ENCODE measurements at places on chromosomes 5 and 9. TPM values are rescaled to one million over a fixed set of nuclear protein-coding genes. Genes with fewer than 3 reads are reported as not detected.

GRCh38 chr5:135913713-135914626 lies 18.3 kb upstream of the IL9 start:
- no peaks in the 10 kb centered on the region for H3K4me1 ChIP-seq
- H3K4me3 ChIP-seq = no peak overlapping the region
- no peak for DNase-seq

Gene PROB1
- 0.69 TPM for total RNA-seq

DNA sequence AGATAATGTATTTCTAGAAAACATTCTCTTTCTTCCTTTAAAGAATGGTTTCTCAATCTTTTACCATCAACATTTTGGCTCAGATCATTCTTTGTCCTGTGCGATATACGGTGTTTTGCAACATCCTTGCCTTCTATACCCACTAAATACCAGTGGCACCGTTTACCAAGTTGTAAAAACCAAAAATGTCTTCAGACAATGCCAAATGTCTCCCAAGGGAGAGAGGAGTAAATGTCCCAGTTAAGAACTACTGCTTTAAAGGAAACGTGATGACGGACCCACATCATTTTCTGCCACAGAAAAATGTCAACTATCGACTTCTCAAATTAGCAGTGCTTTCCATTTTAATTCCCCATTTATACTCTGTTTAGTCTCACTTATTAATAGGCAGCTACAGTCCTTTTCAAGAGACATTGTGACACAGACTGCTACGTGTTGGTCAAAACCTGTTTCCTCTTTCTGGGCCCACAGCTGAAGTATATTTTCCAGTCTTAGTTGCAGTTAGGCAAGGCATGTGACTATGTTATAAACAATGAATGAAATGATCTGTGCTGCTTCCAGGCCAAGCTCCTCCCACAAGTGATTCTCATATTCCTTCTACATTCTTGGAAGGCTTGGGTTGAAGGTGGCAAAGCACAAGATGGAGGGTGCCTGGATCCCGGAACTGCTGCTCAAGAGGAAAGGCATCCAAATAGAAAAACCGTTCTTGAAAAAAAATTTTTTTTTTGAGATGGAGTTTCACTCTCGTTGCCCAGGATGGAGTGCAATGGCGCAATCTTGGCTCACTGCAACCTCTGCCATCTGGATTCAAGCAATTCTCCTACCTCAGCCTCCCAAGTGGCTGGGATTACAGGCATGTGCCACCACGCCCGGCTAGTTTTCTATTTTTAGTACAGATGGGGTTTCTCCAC lies 8.8 kb downstream of the PRXL2C start:
- peaks cover 3% of the 10 kb centered on the region for H3K36me3 ChIP-seq
- peaks cover 17% of the 10 kb centered on the region for H3K4me1 ChIP-seq
- no peak for DNase-seq

Gene PTGES
- not detected for total RNA-seq

Gene RNF180
- total RNA-seq = 0.11 TPM

- no peaks in the 10 kb centered on the region for H3K27me3 ChIP-seq
- peaks cover 12% of the 10 kb centered on the region for H3K4me1 ChIP-seq
- H3K27ac ChIP-seq = no peak overlapping the region
- DNase-seq = no peak
Measured at GRCh38 chr9:31908891-31909480, 475.5 kb upstream of the ACO1 start.

DNA sequence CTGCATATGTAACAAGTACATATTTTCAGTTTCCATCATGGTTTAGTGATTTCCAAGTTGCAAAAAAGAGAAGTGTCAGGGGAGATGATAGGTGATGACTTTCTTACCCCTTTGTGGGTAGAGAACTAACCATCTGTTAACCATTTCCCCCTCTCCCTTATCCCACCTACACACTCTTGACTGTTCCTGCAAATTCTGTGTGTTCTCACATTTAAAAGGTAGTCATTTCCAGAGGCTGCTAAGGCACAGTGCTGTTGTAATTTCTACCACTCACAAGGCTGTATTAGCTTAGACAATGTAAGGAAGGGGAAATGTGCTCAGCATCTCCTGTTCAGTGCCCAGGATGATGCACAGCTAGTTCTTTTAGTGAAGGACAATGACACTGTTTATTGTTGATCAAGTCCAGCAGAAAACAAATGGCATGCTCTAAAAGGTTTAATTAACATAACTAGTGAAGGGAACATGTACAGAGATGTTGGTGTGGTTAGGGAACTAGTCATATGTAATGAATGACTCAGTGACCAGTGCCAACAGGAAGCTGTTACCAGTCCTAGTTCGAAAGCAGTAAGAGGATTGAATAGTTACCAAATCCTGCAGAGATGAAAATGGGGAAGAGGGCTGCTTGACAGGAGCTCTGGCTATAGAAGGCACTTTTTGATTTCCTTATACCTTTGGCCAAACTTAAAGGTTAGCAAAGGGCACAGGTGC lies 165.1 kb downstream of the PLK2 start:
- no peaks in the 10 kb centered on the region for H3K36me3 ChIP-seq
- no peak overlapping the region for H3K27ac ChIP-seq
- H3K4me3 ChIP-seq = no peak overlapping the region
- H3K4me1 ChIP-seq = no peaks in the 10 kb centered on the region

GRCh38 chr9:1469996-1470395 lies 419.8 kb downstream of the DMRT2 start:
- H3K27ac ChIP-seq = no peak overlapping the region
- DNase-seq = no peak
- no peaks in the 10 kb centered on the region for H3K36me3 ChIP-seq
- no peak overlapping the region for H3K4me3 ChIP-seq

GRCh38 chr9:131523086-131523388 lies 8.0 kb downstream of the UCK1 start:
- DNase-seq = no peak
- H3K36me3 ChIP-seq = peaks cover 19% of the 10 kb centered on the region
- H3K4me3 ChIP-seq = no peak overlapping the region
- no peaks in the 10 kb centered on the region for H3K4me1 ChIP-seq
- no peak overlapping the region for H3K27ac ChIP-seq

GRCh38 chr9:127683723-127684122 lies 23.1 kb upstream of the CFAP157 start:
- no peak for DNase-seq
- no peaks in the 10 kb centered on the region for H3K27me3 ChIP-seq
- no peaks in the 10 kb centered on the region for H3K36me3 ChIP-seq
- no peak overlapping the region for H3K4me3 ChIP-seq

DNA sequence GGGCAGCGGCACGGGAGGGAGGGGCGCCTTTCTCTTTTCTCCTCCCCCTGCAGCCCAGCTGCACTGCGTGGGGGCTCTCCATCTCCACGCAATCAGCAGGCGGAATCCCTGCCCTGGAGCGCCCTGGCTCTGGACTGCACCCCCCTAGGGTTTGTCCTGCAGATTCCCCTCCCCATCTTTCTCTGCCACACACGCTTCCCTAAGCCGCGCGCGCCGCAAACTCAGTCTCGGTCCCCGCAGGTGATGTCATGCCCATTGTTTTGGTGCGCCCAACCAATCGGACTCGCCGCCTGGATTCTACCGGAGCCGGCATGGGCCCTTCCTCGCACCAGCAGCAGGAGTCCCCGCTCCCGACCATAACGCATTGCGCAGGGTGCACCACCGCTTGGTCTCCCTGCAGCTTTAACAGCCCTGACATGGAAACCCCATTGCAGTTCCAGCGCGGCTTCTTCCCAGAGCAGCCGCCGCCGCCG lies at the start of gene KCNN2:
Gene KCNN2, plus strand, starts transcription at position 347 of the 473 bp plus-strand sequence. Its CDS starts 70 bp downstream, at position 417.
- H3K27me3 ChIP-seq = peaks cover 2% of the 10 kb centered on the region
- no peak within 1 kb of the TSS for H3K4me3 ChIP-seq
- peak; percentile 23 for DNase-seq
- H3K27ac ChIP-seq = no peak within 1 kb of the TSS
- H3K36me3 ChIP-seq = no peaks in the 10 kb centered on the region
- H3K4me1 ChIP-seq = no peaks in the 10 kb centered on the region

DNA sequence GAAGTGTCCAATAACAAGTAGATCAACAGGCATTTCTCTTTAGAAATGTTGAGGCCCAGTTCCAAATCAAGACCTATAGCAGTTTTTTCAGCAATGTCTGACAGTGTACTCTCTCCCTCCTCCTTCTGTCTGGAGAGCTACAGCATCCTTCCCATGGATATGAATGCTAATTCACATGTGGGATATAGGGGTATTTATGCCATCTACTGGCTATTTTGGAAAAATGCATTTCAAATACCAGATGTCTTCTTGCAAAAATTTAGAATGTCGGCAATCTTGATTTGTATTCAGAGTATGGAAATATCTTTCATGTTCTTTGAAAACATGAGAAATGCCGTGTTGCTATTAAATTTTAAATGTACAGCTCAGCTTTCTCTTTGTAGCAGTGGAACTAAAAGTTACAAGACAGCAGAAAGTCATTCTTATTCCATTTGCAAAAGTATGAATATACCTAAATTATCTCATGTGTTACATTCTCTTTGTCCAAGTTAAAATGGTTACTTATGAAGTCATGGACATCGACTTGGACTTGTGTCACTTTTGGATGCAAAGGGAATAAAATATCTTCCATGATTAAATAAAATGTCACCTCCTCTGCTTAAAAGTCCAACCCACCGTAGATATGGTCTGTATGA lies 647.8 kb downstream of the TAF11L14 start:
- no peaks in the 10 kb centered on the region for H3K27me3 ChIP-seq
- no peak overlapping the region for H3K27ac ChIP-seq
- no peaks in the 10 kb centered on the region for H3K4me1 ChIP-seq
- peak; percentile 17 for DNase-seq

GRCh38 chr9:16343249-16344237 lies 526.9 kb downstream of the BNC2 start:
- H3K4me1 ChIP-seq = no peaks in the 10 kb centered on the region
- DNase-seq = no peak
- no peak overlapping the region for H3K4me3 ChIP-seq
- H3K27ac ChIP-seq = no peak overlapping the region
- H3K27me3 ChIP-seq = no peaks in the 10 kb centered on the region

- no peaks in the 10 kb centered on the region for H3K27me3 ChIP-seq
- peak overlapping the region; percentile 78 for H3K27ac ChIP-seq
- no peaks in the 10 kb centered on the region for H3K36me3 ChIP-seq
- H3K4me1 ChIP-seq = peaks cover 91% of the 10 kb centered on the region
- peak overlapping the region; percentile 24 for H3K4me3 ChIP-seq
- DNase-seq = no peak
Measured at GRCh38 chr5:141609044-141609443, 9.8 kb downstream of the DIAPH1 start.

Gene PCDHB13
- 0.80 TPM for total RNA-seq

Gene LARP1
- 61.4 TPM for total RNA-seq

Gene SHROOM1
- total RNA-seq = 8.9 TPM

Gene BHMT2
- total RNA-seq = 24.1 TPM

GRCh38 chr5:80761176-80761575 lies 106.4 kb upstream of the DHFR start:
- no peak for DNase-seq
- no peaks in the 10 kb centered on the region for H3K4me1 ChIP-seq
- H3K36me3 ChIP-seq = peaks cover 10% of the 10 kb centered on the region
- H3K27me3 ChIP-seq = no peaks in the 10 kb centered on the region

Gene CNTFR
- total RNA-seq = not detected

DNA sequence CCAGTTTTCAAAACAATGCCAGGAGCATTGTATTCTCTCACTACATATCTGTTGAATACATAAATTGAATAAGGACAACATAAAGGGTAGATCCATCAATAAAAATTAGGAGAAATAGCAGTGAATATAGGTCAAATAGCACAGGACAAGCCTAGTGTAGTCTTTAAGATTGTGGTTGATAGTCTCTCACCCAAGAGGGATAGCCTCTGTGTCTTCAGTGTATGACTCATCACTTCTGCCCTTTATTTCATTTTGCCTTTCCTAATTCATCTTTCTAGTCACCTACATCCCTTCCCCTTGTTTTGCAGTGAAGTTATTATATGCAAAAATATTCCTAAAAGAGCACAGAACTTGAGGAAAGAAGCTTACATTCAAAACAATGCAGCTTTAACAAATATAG lies 335.0 kb upstream of the TUSC1 start:
- no peak overlapping the region for H3K4me3 ChIP-seq
- H3K27me3 ChIP-seq = no peaks in the 10 kb centered on the region
- no peak overlapping the region for H3K27ac ChIP-seq
- DNase-seq = no peak

DNA sequence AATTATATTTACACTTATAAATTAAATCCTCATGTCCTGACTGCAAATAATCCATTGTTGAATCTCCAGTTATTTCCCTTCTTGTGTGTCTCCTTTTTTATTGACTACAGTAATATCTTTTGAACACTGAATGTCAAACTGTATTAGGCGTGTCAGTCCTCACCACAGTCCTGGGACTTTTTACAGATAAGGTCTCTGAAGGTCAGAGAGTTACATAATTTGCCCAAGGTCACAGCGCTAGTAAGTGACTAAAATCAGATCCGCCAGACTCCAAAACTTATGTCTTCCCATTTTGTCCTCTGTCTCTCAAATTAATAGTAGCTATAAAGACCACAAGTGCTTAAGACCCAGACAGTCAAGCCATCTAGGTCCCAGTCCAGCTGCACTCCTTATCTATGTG lies 274.3 kb downstream of the NR3C1 start:
- no peak for DNase-seq
- no peaks in the 10 kb centered on the region for H3K27me3 ChIP-seq
- peaks cover 4% of the 10 kb centered on the region for H3K36me3 ChIP-seq
- H3K27ac ChIP-seq = no peak overlapping the region
- peaks cover 6% of the 10 kb centered on the region for H3K4me1 ChIP-seq

Gene CDH18
- not detected for total RNA-seq

DNA sequence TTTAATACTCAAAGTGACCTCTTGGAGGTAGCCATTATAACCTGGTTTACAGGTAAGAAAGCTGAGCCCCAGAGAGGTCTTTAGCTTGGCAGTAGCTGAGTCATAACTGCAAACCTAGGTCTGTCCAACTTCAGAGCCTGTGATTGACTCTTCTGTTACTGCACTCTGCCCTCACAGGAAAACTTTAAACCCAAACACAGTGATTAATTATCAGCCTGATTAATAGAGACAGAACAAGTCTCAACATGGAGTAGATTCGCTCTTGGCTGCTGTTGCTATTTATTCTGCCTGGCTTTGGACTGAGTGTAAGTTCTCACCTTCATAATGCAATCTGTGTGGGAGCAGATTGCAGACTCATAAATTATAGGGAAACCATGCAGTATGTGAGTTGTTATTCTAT lies 27.4 kb upstream of the TXN start:
- H3K27me3 ChIP-seq = no peaks in the 10 kb centered on the region
- no peak for DNase-seq
- peaks cover 54% of the 10 kb centered on the region for H3K4me1 ChIP-seq
- no peaks in the 10 kb centered on the region for H3K36me3 ChIP-seq
- H3K4me3 ChIP-seq = no peak overlapping the region

Gene HAVCR2
- not detected for total RNA-seq

- no peaks in the 10 kb centered on the region for H3K36me3 ChIP-seq
- H3K4me1 ChIP-seq = no peaks in the 10 kb centered on the region
- no peak for DNase-seq
Measured at GRCh38 chr5:174667526-174667925, 56.9 kb upstream of the MSX2 start.

Gene CARD19
- total RNA-seq = 18.4 TPM

DNA sequence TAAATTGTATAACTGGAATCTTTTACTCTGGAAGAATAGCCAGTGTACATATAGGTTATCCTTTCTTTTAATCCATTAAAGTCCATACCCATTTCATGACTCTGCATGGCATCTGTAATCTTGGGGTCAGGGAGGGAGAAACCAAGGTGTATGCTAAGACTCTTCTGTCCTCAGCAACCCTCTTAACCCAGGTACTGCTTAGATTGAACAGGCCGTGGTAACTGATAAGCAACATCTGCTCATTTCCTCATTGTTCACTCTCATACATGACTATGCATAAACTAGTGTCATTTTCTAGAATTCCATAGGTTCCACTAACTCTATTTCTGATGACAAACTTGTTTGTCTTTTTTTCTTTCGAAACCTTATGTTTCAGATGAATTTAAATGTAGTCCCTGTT lies 69.3 kb upstream of the IFNE start:
- DNase-seq = no peak
- H3K4me3 ChIP-seq = no peak overlapping the region
- H3K27me3 ChIP-seq = no peaks in the 10 kb centered on the region
- no peak overlapping the region for H3K27ac ChIP-seq
- H3K36me3 ChIP-seq = no peaks in the 10 kb centered on the region
